ENCODE measurements at places on chromosomes 5 and 9. TPM values are rescaled to one million over a fixed set of nuclear protein-coding genes. Genes with fewer than 3 reads are reported as not detected.

Gene SAPCD2
- 32.5 TPM for total RNA-seq

Gene LRRC19
- total RNA-seq: not detected

DNA sequence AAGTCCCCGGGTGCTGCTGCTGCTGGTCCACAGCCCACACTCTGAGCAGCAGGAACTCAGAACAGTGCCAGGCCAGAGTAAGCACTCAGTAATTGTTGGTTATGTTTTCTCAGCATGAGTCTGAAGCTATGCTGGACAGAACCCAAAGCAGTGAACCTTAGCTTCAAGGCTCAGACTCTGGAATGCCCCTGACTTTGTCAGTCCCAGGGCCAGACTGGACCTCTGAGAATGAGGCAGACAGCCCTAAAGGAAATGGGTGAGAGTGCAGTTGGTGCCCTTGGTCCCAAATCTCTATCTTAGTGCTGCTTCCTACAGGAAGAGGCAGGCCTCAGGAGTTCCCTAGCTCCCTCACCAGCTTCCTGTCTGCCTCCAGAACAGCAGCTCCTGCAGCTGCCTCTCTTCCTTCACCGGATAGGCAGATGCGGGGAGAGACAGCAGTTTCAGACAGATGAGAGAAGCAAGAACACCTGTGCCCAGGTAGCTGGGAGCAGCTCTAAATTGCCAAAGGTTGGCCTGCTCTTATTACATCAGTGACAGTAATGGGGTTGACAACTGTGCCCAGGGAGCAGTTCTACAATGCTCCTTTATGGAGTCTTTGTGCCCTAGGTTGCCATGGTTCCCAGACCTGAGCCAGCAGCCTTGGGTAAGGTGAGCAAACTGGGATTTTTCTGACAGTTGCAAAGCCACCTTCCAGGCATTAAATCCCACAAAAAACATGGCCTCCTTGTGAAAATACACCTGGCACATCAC lies 82.2 kb upstream of the CXCL14 start:
- peak; percentile 86 for DNase-seq

DNA sequence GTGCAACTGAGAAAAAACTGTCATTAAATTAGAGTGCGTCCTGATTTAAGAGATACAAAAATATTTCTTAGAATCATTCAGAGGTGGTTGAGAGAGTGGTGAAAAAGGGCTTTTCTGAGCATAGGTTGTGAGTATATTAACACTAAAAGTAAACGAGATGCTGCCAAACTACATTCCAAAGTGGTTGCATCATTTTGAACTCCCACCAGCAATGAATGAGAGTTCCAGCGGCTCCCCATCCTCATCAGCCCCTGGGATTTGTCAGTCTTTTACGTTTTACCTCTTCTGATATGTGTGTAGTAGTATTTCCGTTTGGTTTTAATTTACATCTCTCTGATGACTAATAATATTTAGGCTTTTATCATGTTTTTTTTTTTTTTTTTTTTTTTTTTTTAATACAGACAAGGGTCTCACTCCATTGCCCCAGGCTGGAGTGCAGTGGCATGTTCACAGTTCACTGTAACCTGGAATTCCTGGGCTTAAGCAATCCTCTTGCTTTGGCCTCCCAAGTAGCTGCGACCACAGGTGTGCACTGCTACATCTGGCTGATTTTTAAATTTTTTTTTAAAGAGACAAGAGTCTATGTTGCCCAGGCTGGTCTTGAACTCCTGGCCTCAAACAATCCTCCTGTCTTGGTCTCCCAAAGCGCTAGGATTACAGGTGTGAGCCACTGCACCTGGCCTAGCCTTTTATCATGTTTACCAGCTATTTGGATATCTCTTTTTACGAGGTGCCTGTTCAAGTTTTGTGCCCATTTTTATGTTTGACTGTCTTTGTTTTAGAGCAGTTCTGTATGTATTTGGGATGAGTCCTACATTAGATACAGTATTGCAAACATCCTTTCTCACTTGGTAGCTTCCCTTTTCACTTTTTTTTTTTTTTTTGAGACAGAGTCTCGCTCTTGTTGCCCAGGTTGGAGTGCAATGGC lies 17.0 kb downstream of the PRRT1B start:
- DNase-seq: no peak

DNA sequence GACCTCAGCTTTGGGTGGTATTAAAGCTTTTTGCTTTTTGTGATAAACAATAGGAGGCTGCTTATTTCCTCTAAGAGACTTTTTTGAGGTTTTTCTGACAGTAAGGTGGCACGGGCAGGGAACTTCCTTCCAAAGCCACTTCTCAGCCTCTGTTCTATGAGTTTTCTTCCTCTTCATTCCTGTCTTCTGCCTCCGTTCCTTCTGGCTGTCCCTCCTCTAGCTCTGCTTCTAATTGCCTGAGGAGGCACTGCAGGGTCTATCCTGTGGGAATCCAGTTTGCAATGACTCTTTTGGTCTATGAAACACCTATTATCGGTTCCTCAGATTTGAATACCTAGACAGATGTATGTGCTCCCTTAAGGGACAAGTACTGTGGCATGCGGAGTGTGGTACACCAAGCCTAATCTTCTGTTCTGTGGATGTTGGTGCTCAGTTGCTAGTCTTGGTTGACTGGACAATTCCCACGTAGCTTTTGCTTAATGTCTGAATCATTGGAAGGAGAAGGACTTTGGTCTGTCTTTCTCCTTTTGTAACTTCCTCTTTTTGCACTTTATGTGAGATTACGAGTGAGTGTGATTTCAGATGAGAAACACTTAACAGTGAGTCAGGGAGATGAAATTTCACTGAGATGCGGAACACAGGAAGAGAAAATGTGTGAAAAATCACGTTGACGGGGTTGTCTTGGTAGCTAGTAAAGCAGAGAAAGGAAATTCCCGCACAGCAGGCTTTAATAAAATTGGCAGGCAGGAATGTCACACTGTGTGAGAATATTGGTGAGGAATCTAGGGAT lies 305.2 kb downstream of the EFNA5 start:
- no peak for DNase-seq

- DNase-seq: no peak
Measured at GRCh38 chr5:116585227-116585626, 10.6 kb upstream of the SEMA6A start.

All from MG63 (cell line).